ENCODE measurements at places on chromosomes 6 and 20.

GRCh38 chr20:5548902-5549599 is 201.2 kb upstream of the SHLD1 start:
- no peak for DNase-seq

DNA sequence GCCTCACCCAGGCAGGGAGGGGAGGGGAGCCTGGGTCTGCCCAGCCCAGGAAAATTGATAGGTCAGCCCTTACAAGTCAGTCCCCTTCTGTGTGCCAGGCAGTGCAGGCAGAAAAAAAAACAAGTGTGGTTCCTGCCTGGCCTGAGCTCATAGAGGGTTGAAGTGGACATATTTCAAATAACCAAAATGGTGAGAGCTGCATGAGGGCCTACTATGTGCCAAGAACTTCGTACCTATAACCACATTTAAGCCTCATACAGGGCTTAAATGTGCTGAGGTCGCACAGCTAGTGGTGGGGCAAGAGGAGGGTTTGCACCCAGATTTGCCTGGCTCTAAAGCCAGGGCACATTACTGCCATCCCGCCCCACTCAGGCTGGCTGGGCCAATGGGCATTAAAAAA is 6.9 kb upstream of the NOL4L start:
- DNase-seq, result no peak

GRCh38 chr6:26205625-26206574 is 118.7 kb downstream of the HFE start:
- DNase-seq, result no peak

DNA sequence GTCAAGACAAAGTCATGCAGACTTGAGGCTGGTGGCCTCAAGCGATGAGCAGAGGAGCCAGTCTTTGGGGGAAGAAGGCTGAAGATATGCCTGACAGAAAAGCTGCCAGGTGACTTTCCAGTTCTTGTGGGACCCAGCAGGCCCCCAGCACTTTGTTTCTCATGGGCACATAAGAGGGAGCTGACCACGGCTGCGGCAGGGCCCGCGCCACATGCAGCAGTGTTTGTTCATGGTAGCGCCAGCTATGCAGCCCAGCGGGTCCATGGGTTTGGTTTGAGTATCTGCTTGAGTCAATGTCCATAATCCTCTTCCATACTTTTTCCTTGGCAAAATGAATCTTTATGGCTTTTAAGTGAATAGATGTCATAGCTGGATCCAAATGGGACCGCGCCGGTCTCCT is 91.0 kb upstream of the LY86 start:
- no peak for DNase-seq

DNA sequence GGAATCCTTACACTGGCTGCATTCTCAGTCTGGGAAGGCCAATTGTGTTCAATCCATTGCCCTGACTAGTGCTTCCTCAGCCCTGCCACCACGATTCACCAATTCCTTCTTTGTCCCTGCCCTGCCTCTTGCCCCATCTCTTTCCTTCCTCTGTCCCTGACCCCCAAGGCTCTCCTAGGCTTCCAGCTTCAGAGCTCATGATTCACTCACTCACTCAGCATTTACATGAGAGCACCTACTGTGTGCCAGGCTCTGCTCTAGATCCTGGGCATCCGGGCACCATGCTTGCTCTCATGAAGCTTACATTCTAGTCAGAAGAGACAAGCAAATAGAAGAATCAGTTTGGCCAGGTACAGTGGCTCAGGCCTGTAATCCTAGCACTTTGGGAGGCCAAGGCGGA is 489.5 kb upstream of the JARID2 start:
- DNase-seq, result no peak

DNA sequence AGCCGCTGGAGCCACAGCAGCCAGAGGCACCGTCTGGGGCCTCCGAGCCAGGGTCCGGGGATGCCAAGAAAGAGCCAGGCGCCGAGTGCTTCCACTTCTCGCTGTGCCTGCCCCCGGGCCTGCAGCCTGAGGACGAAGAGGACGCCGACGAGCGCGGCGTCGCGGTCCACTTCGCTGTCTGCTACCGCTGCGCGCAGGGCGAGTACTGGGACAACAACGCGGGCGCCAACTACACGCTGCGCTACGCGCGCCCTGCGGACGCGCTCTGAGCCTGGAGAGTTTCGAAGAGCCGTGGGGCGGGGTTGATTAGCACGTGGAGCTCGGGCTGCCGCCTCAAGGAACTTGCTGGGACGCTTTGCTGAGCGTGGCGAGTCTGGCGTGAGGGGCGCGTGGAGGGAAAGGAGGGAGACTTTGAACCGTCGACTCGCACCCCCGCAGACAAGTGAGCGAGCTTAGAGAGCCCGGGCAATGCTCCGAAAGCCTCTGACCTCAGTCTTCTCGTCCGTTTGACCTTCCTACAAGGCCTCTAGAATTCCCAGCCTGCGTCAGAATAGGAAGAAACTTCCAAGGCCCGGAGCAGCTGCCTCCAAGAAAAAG is 1.3 kb downstream of the PPP1R3G start:
- DNase-seq, result no peak

- DNase-seq, result no peak
These were observed 19.1 kb upstream of the AAR2 start for GRCh38 chr20:36217226-36217625.

DNA sequence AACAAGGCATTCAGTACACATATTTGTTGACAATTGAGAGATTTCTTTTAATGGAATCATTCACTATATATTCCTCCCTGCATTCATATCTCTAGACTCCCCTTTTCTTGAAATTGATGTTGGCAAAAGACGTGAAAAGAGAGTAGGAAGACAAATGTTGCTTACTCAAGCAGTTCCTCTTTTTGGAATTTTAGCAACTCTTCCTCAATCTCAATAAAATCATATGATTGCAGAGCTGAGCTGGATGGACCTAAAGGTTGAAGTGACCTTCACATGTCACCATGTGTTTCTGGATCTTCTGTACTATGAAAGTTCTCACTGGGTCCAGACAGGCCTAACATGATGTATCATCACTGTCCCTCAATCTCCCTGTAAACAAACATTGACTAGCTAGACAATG is 18.6 kb downstream of the ADGRF1 start:
- no peak for DNase-seq

- no peak for DNase-seq
These were observed 377.0 kb downstream of the CDH4 start for GRCh38 chr20:61628901-61629601.

GRCh38 chr6:38836585-38836984 is 121.5 kb downstream of the DNAH8 start:
- no peak for DNase-seq

DNA sequence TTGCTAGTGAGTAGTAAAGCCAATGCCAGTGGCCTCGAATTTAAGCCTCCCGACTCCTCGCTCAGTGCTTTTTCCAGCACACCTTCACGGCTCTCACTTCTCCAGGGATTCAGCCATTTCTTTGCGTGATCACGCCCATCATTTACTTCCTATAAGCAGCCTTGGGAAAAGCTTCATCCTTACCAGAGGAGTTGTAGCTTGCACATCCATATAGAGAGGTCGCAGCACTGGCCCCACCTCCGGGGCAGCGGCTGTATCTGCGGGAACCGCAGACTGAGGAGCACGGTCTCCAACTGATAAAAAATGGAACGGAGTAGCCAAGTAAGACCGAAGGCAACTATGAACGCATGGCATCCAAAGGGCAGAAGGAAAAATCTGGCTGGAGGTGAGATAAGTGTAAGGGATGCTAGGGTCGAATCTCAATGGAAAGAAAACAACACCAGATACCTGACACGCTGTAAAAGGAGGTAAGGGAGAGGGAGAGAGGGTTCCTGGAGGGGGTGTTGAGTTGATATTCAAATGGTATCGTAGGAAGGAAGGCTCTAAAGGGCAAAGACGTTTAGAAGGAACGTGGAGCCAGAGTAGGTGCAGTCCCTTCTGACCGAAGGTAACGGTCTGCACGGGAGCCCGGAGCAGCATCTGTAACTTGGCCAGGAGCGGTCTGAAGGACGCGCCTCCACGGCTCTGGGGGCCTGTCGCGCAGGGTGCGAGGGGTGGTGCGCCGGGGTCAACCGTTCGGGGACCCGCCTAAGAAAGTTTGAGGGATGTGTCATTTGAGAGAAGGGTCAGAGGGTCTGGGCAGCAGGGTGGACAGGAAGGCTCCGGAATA is 640 bp downstream of the NFS1 start:
- no peak for DNase-seq

DNA sequence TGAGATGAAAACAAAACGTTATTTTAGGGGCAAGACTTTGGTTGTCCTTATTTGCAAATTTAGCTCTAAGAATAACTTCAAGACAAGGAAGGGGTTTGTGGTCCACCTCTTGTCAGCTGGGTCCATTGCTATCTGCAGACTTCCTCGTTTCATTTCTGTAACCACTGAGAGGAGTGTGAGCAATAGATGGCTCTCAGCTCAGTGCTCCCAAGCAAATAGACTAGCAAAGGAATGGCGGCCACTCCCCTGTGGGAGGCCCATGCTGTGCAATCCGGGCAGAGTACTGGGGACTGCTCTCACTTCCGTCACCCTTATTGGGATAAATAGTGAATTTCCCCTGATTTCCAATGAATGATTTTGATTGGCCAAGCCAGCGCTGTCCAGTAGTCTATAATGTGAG is 176.6 kb downstream of the ZDHHC14 start:
- no peak for DNase-seq

DNA sequence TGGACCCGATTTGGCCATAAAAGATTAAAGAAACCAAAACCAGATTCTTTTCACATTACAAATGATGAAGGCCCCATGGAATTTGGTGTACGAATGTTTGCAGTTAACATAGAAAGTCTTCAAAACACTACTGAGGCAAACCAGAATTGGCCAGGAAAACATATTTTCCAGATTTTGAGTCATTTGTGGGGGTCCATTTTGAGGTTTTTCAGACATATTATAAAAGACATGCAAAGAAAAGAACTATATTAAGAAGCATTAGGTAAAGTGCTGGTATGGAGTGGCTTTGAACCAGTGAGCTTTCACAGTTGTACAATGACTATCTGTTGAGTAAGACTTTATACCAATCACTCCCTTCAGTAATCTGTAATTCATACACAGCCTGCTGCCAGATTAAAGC is 168.9 kb upstream of the COL21A1 start:
- DNase-seq, result no peak

DNA sequence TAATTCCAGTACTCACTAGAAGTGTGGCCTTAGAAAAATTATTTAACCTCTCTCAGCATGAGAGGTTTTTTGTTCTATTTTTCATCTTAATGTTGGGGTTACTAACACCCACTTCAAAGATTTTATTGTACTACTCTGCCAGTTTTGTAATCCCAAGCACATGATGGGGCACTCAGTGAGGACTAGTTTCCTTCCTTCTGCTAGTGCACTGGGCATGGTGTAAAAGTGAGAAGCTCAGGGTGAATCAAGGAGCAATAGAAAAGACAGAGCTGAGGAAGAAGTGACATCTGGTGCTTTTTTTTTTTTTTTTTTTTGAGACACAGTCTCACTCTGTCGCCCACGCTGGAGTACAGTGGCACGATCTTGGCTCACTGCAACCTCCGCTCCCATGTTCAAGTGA is 439.4 kb upstream of the ARID1B start:
- DNase-seq, result no peak

DNA sequence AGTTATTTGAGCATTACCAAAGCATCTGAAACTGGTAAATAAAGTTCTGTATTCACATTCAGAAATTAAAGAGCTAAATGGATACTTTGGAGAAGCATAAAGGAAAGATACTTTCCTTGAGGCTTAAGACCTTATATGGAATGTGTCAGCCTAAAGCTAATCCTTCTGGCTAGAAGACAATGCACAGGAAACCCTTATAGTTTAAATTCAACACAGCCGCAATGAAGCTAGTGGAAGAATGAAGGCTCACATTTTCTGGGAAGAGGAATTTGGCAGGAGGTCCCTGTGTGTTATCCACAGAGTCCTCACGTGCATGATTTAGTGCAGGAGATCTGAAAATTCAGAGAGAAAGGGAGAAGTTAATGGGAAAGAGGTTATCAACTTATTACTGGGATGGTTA is 21.5 kb upstream of the CHD6 start:
- no peak for DNase-seq

DNA sequence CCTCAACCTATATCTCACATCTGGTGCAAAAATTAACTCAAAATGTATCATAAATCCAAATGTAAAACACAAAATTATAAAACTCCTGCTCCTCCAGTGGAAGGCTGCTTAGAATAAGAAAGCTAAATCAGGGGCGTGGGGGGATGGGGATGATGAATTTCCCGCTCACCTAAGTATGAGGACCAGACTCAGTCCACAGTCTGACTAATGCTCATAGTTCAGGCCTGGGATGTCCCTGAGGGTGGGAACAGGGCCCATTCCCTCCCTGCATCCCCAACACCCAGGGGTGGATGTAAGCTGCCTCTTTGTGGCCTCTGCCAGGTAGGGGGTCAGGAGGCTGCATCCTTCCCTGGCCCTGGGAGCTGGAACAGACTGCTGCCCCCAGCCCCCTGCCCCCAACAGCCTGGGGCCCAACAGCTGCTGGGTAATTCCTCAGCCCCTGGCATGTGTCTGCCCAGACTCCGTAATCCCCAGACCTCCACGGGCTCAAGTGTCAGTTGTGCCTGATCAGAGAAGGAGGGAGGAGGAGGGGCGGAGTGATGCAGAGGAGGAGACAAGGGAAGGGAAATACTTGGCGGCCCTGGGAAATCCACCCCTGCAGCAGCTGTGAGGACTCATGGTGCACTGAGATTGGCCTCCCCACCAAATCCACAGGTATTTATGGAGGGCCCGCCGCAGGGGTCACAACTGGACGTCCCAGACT is 224.5 kb downstream of the PREX1 start:
- no peak for DNase-seq

- DNase-seq, result peak; percentile 75
These were observed 630 bp downstream of the PPP1R3G start for GRCh38 chr6:5085648-5086293.

- DNase-seq, result no peak
These were observed 143.0 kb downstream of the FIG4 start for GRCh38 chr6:109834131-109834530.

DNA sequence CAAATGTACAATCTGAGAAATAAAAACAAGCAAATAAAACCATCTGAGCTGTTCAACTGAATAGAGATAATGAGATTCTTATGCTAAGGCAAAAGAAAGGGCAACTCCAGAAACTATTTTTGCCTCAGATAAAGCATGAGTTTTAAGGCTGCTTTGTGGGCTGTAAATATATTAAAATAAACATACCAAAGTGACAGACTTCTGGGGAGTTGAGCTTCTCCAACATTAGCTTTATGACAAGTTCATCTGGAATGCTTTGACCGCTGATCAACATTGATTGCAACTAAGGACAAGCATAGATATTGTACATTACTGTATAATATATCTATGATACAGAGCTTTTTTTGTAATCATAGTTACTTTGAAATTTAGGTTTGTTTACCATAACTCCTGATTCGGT is 19.3 kb downstream of the AK9 start:
- DNase-seq, result no peak

DNA sequence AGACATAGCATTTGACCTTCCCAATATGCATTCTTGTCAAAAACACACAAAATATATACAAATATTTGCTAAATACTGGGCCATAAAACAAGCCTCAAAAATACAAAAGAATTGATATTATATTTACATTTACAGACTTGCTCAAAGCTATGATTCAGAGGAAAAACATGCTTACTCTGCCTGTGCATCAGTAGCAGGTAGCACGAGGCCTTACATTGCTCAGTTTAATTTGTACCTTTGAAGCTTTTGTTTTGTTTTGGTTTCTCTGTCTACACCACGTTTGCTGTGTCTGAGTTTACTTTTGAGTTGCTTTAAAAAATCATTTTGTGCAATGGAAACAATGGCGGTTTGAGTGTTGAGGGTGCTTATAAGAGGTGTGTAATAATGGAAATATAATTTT is 99.3 kb downstream of the PHF3 start:
- no peak for DNase-seq
